ENCODE measurements at places on chromosomes 2 and 18.

GRCh38 chr2:26945991-26946750 is 24.3 kb upstream of the MAPRE3 start:
- DNase-seq: no peak

GRCh38 chr2:195317550-195317949 is 339.5 kb upstream of the SLC39A10 start:
- no peak for DNase-seq

DNA sequence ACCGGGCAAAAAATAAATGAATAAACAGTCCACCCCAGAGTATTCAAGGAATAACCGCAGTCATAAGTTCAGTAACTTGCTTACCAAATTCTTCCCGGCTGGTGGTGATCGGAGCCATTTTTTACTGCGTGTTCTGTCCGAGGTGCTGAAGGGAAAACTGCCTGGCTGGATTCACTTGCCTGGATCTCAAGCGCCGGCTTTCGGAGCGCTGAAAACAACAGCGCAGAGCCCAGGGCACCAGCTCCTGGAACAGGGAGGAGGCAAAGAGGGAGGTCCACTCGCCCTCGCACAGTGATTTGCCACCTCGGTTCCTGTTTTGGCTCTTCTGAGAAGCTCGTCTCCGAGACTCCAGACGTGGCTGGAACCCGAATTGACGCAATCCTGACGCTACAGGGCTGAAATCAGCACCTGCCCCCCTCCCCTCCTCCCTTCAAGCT is at the start of gene SYT4:
SYT4 (minus strand) TSS at position 327 of the 437 bp plus-strand sequence; CDS start at position 118, 209 bp downstream.
- no peak for DNase-seq

DNA sequence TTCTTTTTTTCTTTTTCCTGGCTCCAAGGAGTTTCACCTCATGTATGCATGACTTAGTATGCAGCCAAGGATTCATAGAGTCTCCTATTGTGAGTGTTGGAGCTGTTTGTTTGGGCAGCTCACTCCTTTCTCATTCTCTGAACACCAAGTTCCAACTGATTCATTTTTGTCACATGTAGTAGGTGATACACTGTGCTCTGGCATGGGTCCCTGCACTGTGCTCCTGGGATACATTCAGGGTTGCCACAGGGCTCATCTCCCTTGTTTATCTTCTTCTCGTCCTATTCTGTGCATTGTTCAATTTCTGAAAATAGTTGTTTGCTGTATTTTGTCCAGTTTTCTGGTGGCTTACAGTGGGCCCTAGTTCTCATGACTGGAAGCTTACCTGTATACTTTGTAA is 96.8 kb downstream of the ZNF407 start:
- DNase-seq: no peak

GRCh38 chr2:212539072-212539880 is 674 bp upstream of the ERBB4 start:
- no peak for DNase-seq

DNA sequence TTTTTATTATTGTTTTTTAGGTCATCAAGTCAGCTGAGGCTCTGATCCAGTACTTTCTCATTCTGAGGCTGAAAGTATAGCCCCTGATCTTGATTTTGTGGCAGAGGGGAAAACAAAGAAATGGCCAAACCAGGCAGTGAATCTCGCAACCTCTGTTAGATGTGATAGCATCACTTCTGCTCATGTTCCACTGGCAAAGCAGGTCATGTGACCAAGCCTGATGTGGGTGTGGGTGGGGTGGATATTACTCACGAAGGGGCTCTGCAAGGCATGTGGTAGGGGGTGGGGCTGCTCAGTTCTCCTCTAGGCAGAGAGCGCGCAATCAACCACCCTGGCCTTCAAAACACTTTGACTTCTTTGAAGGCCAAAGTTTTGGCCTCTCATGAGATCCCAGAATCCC is 254.2 kb downstream of the MYCN start:
- no peak for DNase-seq
